ENCODE measurements at places on chromosomes 4 and X.

DNA sequence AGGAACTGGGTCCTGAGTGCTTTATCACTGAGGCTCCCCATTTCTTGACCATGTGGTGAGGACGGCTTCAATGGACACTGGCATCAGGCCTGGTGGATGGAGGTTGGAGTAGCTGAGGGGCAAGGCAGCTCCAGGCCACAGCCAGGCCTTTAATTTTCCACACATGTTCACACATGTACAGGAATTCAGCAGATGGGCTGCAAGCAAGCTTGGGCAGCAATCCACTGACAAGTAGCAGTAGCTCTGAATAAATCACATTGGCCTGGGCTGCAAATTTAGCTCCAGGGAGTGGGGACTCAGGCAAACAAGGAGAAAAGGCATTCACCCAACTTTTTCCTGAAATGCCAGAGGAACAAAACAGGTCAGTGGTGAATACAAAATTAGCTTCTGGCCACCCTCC is 107.8 kb upstream of the SCML1 start:
- DNase-seq: no peak

- DNase-seq: no peak
Observed at GRCh38 chr4:88734403-88734949, 36.8 kb upstream of the NAP1L5 start.

- no peak for DNase-seq
Observed at GRCh38 chrX:13284570-13284969, 35.3 kb downstream of the ATXN3L start.

GRCh38 chr4:75705198-75705977 is 19.0 kb upstream of the USO1 start:
- no peak for DNase-seq

GRCh38 chr4:27288496-27288895 is 427.9 kb downstream of the STIM2 start:
- DNase-seq: no peak

GRCh38 chr4:48629458-48629857 is 139.4 kb downstream of the ZAR1 start:
- DNase-seq: no peak

GRCh38 chr4:79317711-79318110 is 8.2 kb downstream of the NAA11 start:
- no peak for DNase-seq

DNA sequence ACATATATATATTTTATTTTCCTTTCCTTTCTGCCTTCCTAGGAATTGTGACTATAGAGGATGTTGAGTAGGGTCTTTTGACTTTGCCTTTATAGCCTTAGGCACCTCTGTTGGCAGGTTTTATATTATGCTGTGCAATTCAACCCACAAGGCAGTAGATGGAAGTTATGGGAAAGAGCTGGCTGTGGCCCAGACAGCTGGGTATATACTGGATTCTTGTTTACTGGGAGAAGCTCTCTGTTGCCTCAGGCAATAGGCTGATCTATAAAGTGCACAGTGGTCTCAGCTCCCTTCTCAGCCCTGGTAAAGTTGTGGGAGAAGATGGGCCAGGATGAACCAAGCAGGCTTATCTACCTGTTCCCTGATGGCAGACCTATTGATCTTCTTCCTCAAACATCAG is 342.0 kb downstream of the GBA3 start:
- no peak for DNase-seq

DNA sequence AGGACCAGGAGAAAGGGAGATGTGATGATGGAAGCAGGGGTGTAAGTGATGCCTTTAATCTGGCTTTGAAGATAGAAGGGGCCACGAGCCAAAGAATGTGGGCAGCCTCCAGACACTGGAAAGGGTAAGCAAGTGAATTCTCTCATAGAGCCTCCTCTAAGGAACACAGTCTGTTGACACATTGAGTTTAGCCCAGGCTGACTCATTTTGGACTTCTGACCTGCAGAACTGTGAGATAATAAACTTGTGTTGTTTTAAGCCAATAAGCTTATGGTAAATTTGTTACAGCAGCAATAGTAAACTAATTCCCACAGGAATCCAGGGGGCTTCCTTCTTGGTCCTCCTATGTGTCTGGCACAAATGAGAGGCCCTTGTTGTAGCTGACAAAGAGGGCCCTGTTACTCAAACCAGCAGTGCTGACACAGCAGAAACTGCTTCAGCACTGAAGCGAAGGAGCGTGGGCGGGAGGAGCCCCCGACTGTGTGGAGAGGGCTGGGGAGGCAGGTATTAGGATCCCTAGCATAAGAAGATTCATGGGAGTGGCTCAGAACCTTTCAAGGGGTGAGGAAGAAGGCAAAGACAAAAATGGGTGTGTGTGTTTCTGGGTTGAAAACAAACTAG is 268.7 kb downstream of the NR3C2 start:
- DNase-seq: no peak

Data from NB4 (cell line).